Hypothalamus (tissue), 51 donors: ENCODE measurements at places on chromosomes 6 and 20.

- DNase-seq, result no peak
Observed at GRCh38 chr6:94095961-94096360, 676.6 kb upstream of the EPHA7 start.

GRCh38 chr20:325889-326644 lies 715 bp downstream of the SOX12 start:
- DNase-seq, result no peak

DNA sequence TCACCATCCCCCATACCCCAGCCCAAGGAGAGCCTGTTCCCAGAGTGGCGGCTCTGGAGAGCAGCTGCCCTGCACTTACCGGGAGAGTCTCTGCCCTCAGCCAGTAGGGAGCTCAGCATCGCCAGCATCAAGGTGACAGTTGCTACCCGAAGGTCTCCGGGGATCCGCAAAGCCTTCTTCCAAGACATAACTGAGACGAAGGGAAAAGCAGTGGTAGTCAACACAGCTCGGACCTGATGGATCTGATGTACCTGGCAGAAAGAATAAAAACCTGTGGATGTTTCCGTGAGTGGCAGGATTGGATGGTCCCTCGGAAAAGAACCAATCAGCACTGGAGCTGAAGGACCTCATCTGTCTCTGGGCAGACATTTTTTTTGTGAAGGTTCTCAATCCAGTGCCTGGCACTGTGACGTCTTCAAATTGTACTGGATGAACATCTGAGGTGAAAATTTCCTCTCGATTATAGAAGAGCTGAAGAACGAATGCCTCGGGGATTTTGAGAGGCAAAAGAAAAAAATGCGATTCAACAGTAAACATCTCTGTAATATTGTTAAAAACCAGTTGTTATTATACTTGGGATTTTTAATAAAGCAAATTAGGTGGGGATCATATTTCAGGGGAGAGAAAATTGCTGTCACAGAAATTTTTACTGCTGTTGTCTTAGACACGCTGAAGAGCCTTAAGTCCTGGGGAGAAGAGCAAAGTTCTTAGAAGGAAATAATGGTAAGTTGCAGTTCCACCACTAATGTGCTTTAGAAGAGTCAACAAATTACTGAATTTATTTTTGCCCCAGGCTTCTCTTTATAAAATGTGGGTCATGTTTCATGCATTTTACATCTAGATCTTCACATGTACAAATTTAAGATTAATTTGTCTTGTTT lies at the start of gene HLA-DQB1:
HLA-DQB1 (minus strand) TSS at position 238 of the 881 bp plus-strand sequence; CDS start at position 188, 50 bp downstream.
- DNase-seq, result peak; percentile 28

- DNase-seq, result no peak
Observed at GRCh38 chr20:47821481-47822100, 36.3 kb upstream of the SULF2 start.

GRCh38 chr20:33897313-33897912 lies 86.3 kb downstream of the CHMP4B start:
- DNase-seq, result no peak
